ENCODE measurements at places on chromosomes 11 and 22.
A peak's percentile ranks its signal among the peaks of the same experiment; 100 is the strongest.

GRCh38 chr11:69884751-69885150, 65.5 kb upstream of the FGF3 start:
- H3K4me3 ChIP-seq, result no peak overlapping the region
- no peaks in the 10 kb centered on the region for H3K27me3 ChIP-seq
- no peak for DNase-seq

DNA sequence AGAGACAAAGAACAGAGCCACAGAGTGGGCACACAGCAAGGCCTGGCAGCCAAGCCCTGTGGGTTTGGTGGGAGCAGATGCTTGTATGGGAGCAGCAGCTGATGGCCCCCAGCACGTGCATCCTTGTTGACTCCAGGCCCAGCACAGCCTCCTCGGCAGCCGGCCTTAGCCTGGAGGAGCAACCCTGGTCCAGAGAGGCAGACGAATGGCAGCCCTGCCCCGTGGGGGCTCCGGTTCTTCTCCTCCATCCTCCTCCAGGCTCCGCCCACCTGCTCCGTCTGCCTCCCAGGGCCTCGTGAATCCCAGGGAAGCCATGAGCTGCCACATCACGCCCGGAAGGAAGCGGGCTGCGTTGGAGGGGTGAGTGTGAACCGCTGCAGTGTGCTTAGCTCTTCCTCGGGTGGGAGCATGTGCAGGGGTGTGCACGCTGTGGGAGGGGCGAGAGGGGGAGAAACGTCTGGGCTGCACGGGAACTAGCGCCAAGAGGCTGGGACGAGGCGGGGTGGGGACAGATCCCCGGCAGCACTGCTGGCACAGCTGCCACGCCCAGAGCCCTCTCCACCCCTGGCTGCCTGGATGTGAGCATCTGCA, 36.3 kb upstream of the JAM3 start:
- H3K4me3 ChIP-seq, result no peak overlapping the region
- peaks cover 15% of the 10 kb centered on the region for H3K4me1 ChIP-seq
- H3K27me3 ChIP-seq, result no peaks in the 10 kb centered on the region

GRCh38 chr11:17580271-17580670, 33.2 kb downstream of the OTOG start:
- no peaks in the 10 kb centered on the region for H3K36me3 ChIP-seq
- no peak for DNase-seq
- no peak overlapping the region for H3K4me3 ChIP-seq
- H3K27ac ChIP-seq, result no peak overlapping the region
- H3K27me3 ChIP-seq, result no peaks in the 10 kb centered on the region

DNA sequence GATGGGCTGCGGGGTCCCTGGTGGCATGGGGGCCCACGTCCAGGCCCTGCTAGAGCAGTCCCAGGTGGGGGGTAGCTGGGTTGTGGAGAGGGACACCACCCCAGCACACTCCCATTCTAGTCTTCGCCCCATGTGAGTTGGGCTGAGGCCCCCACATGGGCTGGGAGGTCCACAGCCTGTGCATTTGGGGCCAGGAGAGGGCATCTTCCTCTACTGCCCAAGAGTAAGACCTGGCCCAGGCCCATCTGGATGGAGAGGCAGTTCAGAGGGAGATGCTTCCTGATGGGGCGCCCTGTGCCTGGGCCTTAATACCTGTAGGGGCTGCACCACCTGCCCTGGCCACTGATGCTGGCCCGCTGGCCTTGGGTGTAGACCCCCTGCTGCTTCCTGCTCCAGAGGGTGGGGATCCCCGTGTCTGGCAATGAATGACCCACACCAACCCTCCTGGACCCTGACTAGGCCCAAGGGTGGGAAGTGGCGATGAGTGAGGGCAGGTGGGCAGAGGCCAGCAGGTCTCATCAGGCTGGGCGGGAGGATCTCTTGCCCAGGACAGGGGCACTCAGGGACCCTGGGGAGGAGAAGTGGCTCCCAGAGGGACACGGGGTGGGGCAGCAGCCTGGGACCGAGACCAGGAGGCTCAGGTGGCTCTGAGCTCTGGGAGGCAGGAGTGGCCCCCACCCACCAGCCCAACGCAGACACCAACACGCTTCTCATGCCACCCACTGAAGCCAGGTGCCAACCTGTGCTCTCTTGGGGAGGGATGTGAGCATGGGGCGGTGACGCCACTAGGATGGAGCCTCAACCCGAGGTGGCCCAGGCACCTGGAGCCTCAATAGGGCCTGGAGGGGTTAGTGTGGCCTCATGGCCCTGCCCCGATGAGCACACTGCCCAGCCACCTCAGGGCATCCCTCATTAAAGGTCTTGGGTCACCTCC, 17.4 kb upstream of the GNB1L start:
- peak; percentile 36 for DNase-seq
- no peaks in the 10 kb centered on the region for H3K27me3 ChIP-seq
- H3K4me1 ChIP-seq, result no peaks in the 10 kb centered on the region
- H3K36me3 ChIP-seq, result no peaks in the 10 kb centered on the region
- no peak overlapping the region for H3K4me3 ChIP-seq
- H3K27ac ChIP-seq, result no peak overlapping the region

DNA sequence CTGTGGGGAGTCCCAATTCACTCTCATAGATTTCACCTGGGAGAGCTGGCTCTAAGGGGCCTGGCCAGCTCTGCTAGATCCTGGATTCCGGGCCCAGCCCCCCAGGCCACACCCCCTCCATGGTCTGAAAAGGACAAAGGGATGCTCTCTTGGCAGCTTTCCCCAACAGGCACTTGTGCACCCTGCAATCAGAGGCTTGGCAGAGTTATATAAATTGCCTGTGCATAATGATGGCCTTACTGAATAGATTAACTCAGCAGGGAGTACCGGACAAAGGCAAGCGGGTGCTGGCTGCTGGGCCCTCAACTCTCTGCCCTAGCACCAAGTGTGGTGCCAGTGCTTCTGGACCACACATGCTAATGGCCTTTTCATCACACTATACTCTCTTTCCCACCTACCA, 461.6 kb downstream of the BUD13 start:
- H3K4me3 ChIP-seq, result no peak overlapping the region
- H3K36me3 ChIP-seq, result no peaks in the 10 kb centered on the region

Measured in breast epithelium (tissue), 4 donors.